ENCODE measurements at places on chromosomes 6 and 20. TPM values are rescaled to one million over a fixed set of nuclear protein-coding genes. Genes with fewer than 3 reads are reported as not detected.

DNA sequence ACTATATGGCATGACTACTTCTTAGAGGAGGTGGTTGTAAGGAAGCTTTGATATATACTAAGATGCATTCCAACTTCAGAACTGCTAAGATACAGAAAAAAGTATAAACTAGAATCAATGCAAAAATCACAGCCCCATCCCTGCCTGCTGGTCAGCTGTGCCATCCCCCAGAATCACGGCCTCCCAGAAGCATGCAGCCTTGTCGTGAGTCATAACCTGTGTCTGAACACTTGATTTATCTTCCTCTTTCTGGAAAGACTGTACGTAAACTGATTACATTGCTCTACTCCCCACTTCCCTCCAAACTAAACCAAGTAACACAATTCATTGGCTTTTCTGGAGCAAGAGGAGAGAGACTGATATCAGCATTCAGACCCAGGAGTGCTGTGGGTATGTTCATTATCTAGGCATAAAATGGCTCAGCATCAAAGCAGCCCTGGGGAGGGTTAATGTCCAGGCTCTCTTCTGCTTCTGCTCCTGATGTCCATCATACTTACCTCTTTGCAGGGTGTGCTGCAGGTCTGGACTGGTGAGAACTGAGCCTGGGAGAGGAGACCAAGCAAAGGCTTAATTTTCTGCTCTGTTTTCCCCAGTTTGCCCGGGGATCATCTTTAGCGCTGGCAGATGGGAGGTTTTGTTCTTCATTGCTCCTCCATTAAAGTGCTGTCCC lies 18.4 kb downstream of the SCP2D1 start:
- no peaks in the 10 kb centered on the region for H3K36me3 ChIP-seq
- H3K4me3 ChIP-seq: no peak overlapping the region
- H3K4me1 ChIP-seq: no peaks in the 10 kb centered on the region

DNA sequence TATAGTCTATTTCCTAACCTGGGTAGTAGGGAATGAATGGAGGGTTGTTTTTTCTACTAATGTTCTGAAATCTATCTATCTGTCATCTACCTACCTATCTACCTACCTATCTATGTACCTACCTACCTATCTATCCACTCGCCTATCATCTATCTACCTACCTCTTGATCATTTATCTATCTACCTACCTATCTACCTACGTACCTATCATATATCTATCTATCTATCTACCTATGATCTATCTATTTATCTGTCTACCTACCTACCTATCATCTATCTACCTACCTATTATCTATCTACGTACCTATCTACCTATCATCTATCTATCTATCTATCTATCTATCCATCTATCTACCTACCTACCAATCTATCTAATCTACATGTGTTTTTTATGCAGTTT lies 62.5 kb upstream of the PHACTR1 start:
- H3K4me3 ChIP-seq: no peak overlapping the region
- no peak overlapping the region for H3K27ac ChIP-seq
- no peaks in the 10 kb centered on the region for H3K36me3 ChIP-seq
- no peaks in the 10 kb centered on the region for H3K27me3 ChIP-seq
- no peak for DNase-seq
- no peaks in the 10 kb centered on the region for H3K4me1 ChIP-seq

DNA sequence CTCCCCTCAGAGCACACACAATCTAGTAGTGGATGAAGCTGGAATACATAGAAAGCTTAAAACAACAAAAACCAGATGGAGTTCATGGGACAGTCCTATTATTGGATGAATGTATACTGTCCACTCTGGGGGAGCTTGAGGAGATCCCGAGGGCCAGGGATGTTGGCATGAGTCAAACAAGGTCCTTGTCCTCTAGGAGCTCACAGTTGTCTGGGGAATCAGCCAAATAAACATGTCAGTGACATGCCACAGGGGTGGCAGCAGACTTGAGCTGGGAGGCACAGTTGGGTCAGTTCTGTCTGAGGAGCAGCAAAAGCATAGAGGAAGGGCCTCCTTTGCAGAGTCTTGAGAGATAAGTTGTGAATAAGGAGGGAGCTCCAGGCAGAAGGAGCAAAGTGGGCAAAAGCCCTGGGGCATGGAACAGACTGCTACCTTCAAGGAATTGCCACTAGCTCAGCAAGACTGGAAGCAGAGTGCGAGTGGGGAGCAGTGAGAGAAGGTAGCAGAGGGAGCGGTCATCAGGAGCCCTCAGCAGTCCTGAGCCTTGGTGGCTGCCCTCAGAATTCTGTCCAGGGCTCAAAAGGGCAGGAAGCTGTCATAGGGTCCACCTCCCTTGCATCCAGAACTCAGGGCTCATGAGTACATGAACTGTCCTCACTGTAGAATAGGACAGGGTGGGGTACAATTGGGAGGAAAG lies 22.1 kb downstream of the L3MBTL1 start:
- H3K36me3 ChIP-seq: no peaks in the 10 kb centered on the region
- no peak overlapping the region for H3K4me3 ChIP-seq
- H3K27me3 ChIP-seq: no peaks in the 10 kb centered on the region
- DNase-seq: no peak
- no peak overlapping the region for H3K27ac ChIP-seq

DNA sequence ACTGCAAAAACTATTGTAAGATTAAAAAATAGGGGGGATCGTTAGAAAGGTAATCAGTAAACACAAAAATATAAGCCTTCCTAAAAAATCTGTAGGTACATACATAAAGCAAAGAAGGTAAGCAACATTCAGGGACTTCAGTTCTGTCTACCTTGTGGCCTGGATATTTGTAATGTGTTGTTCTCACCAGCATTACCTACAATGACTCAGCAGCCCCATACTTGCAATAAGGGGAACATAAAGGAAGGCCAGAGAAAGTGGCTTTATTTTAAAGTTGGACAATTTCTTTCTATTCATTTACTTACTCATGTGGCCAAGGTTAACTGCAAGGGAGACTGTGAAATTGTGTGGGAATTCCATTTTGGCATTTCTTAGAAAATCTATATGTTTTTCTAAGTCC lies 277.2 kb upstream of the PREP start:
- H3K27ac ChIP-seq: no peak overlapping the region
- DNase-seq: no peak
- no peaks in the 10 kb centered on the region for H3K4me1 ChIP-seq
- no peaks in the 10 kb centered on the region for H3K27me3 ChIP-seq
- no peaks in the 10 kb centered on the region for H3K36me3 ChIP-seq
- H3K4me3 ChIP-seq: no peak overlapping the region

Gene SYCP2
- polyA plus RNA-seq: not detected

- no peak overlapping the region for H3K4me3 ChIP-seq
- H3K27ac ChIP-seq: no peak overlapping the region
- DNase-seq: peak; percentile 7
- H3K36me3 ChIP-seq: peaks cover 38% of the 10 kb centered on the region
These were observed 54.9 kb downstream of the TAF4 start for GRCh38 chr20:62010551-62011402.

Gene FOXC1
- polyA plus RNA-seq: not detected

Gene ETV7
- polyA plus RNA-seq: 1.5 TPM

DNA sequence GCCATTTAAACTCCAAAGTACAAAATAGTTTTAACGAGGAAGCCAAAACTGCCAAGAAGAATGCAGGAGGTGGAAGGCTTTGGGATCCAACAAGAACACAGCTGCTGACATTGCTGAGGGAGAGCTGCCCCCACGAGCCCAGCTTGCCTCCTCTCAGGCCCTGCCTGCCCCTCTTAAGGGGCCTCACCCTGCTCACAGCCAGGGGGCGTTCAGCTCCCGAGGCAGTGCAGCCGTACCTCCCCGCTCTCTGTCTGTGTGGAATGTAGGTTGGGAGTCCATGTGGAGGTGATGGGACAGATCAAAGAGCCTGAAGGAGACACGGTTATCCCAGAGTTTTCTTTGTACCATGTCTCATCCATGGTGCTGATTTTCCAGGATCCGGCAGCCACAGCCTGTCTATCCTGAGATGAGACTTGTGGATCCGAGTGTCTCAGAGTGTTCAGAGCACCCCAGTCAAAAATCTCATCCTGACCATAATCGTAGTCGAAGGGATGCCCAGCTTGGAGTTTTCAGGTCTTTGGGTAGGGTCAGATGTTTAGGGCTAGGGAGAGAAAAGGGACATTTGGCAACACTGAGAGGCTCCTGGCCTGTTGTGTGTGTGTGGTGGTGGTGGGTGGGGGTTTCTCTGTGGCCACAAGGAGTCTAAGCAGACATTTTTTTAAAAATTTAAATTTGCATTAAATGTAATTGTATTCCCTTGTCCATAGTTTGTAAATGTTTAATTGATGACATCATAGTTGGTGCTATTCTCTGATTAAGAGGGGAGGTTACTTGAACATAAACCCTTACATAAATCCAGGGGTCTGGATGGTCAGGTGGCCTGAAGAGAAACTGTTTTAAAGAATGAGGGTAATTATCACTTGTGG lies 111.4 kb upstream of the CLDN20 start:
- H3K4me1 ChIP-seq: peaks cover 6% of the 10 kb centered on the region
- no peaks in the 10 kb centered on the region for H3K36me3 ChIP-seq
- no peak overlapping the region for H3K27ac ChIP-seq
- H3K27me3 ChIP-seq: no peaks in the 10 kb centered on the region

Data from GM12878 (cell line).